HL-60 (cell line): ENCODE measurements at places on chromosomes 5 and 9.

- DNase-seq = no peak
These were observed 121.1 kb upstream of the IL12B start for GRCh38 chr5:159451197-159452052.

DNA sequence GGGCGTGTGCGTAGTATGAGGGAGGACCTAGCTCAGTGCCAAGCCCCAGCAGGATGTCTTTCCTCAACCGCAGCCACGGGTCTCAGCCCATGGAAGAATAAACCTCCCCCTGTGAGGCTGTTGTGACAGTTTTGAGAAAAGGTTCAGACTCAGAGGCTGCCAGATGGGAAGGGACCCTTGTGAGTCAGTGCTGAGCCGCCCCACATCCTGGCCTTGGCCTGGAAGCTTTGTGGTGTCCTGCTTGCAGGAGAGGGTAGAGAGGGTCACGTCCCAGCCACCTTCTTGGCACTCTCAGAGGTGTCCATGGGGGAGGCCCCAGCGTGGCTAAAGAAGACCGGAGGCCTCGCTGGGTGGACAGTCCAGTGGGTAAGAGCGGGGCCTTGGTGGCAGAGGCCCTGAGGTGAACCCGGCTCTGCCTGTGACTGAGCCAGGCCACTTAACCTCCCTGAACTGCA is 2.8 kb downstream of the GRHPR start:
- DNase-seq = no peak

DNA sequence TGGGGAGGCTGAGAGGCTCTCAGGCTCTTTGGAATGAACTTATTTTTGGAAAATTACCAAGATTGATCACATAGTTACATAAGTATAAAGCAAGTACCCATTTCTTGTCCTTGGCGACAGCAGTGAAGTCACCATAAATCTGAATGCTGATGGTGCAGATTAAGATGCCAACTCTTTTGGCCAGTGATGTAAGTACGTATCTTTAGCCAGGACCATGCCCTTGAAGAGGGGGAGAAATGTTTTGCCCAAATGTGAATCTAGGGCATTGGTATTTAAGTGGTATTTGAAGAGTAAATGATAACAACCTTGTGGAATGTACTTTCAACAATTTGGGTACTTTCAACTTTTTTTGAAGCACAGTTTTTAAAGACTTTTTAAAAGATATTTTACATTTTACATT is 68.2 kb upstream of the RAD23B start:
- DNase-seq = no peak

- DNase-seq = no peak
These were observed 1.0 kb upstream of the FOXE1 start for GRCh38 chr9:97852001-97852398.

DNA sequence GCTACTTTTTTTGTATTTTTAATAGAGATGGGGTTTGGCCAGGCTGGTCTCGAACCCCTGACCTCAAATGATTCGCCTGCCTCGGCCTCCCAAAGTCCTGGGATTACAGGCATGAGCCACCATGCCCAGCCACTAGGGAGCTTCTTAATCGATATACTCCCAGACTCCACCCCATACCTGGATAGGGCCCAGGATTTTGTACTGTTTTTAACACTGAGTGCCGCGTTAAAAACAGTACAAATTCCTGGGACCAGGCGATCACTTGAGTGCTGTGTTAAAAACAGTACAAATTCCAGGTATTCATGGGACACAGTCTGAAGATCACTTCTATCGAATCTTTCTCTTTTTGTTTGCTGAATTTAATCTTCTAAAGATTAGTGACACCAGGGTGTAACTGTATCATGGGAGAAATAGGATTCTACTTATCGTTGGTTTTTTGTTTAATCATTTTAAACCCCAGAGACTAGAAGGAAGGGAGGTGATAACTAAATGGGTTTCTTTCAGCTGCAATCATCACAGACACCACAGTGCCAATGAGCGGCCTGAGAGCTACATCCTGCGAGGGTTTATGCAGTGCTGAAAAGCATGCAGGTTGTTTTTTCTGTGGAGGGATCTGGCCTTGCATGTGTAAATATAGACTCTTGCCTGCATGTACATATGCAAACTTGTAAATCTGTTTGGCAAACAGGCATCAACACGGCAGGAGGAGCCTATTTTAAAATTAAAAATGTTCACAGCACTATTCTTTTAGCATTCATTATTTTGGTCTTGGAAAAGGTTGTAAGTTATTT is 303.8 kb upstream of the WWC1 start:
- DNase-seq = no peak

GRCh38 chr9:137035507-137035834 is 3.6 kb upstream of the FUT7 start:
- DNase-seq = no peak

DNA sequence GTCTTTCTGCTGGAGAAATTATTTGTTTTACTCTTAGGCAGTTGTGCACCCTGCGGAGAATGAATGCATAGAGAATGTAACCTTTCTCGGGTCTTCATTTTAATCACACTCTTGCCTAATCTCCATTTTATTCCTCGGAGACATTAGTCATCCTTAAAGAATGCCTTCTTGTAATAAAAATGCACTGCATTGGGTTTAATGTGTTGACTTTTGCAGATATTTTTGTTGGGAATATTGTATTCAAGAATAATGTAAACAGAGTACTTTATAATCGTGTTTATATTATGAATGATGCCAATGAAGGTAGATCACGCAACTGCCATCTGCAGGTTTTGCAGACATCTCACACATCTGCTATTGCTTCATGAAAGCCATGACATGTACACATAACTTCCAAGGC is 1093.9 kb upstream of the CDH6 start:
- no peak for DNase-seq

- DNase-seq = no peak
These were observed 589.1 kb downstream of the MTRR start for GRCh38 chr5:8458038-8458383.

GRCh38 chr5:87529486-87530076 is 116.9 kb upstream of the CCNH start:
- DNase-seq = no peak

- peak; percentile 80 for DNase-seq
These were observed at the start of gene ANKRD33B for GRCh38 chr5:10563945-10564837. ANKRD33B (plus strand) TSS chr5:10564070; CDS start chr5:10564468, 398 bp downstream.

DNA sequence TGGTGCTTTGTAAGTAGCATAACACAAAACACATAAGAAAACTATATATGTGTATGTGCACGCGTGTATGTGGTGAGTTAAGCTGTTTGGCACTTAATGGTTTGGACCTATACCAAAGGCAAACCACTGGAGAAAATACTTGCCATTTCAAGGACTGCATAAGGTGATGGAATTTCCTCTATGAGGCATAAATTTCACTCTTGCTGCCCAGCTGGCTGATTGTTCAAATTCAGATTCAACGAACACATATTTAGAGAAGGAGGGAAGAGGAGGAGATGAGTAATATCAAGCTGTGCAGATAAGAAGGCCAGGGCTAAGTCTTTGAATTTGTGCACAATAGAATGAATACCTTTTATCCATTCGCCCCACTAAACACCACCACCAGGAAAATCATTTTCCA is 470.6 kb upstream of the MPDZ start:
- no peak for DNase-seq

DNA sequence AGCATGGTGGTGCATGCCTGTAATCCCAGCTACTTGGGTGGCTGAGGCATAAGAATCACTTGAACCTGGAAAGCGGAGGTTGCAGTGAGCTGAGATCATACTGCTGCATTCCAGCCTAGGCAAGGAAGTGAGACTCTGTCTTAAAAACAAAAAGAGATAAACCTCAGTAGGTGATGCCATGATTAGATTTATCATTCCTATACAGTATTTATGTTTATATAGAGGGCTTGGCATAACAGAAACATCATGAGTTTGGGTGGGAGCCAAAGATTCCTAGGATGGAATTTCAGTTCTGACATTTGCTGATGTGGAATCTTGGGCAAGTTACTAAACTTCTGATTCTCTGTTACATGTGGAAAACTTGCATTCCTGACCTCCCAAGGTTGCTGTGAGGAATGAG is 22.3 kb downstream of the RFK start:
- no peak for DNase-seq

DNA sequence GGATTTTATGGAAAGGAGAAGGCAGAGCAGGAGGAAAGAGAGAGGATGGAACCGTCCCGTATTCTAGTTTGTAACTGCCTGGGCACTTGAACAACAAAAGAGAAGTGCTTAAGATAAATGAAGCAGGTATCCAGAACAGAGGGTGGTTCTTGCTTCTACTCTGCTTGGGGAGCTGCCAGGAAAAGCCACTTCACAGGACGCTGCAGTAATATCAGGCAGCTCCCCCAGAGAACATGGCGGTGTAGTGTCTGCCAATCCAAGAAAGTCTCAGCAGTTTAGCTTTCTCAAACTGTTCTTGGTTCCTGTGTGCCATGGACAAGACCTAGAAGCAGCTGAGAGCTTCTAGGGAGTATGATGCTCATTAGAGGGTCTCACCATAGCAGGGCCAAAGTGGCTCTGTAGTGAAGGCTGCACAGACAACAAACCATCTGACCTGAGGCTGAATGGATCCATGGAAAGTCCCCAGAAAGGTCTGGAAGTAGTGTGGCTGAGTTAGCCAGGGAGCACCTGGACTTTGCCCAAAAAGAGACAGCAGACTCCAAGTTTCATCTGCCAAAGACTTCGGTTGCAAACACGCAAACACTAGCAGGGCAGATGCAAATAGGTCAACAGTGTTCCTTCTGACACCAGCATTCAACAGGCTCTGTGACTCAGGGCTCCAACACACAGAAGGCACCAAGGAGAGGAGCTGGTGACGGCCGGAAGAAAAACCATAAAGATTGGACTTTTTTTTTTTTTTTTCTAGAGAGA is 72.2 kb upstream of the TNFSF8 start:
- no peak for DNase-seq
